ENCODE measurements at places on chromosomes 2 and 18.

- no peak for DNase-seq
Observed at GRCh38 chr2:217379807-217380206, 519.9 kb upstream of the TNP1 start.

- no peak for DNase-seq
Observed at GRCh38 chr2:151853070-151853758, 25.0 kb upstream of the ARL5A start.

GRCh38 chr2:178075006-178075326 lies 2.4 kb upstream of the PDE11A start:
- DNase-seq: no peak

GRCh38 chr2:196473617-196474016 lies 165.9 kb upstream of the CCDC150 start:
- DNase-seq: no peak

GRCh38 chr2:199258291-199258690 lies 199.4 kb downstream of the SATB2 start:
- DNase-seq: peak; percentile 5

DNA sequence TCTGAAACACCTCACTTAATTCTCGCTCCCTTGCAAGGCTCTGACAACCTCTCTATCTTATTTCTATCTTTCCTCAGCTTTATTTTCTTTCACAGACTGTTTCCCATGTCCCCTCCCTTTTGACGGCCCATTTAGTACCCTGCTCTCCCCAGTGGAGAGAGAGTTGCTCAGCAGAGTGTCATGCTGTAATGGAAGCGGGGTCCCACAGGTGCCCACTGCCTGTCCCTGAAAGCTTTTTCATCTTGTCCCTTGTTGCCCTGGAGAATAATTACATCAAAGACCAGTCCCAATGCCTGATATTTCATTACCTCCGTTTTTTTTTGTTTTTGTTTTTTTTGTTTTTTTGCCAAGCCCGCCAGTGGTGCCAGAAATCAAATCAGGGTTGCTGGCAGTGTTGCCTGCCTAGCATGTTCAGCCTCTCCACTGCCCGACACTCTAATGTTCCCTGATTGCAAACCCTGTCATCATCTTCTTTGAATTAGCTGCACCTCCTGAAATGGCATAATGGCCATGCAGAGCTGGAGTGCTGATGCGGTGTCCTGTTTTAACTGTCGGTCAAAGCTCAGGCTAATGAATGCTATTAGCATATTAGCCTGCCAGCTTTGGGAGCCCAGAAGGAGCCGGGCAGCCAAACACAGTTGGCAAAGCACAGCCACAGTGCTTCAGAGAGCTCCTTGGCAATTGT lies 71.2 kb upstream of the CAVIN2 start:
- no peak for DNase-seq

- no peak for DNase-seq
Observed at GRCh38 chr2:27940090-27940671, 49.7 kb downstream of the BABAM2 start.

GRCh38 chr2:122072666-122073065 lies 317.2 kb downstream of the TSN start:
- DNase-seq: no peak

DNA sequence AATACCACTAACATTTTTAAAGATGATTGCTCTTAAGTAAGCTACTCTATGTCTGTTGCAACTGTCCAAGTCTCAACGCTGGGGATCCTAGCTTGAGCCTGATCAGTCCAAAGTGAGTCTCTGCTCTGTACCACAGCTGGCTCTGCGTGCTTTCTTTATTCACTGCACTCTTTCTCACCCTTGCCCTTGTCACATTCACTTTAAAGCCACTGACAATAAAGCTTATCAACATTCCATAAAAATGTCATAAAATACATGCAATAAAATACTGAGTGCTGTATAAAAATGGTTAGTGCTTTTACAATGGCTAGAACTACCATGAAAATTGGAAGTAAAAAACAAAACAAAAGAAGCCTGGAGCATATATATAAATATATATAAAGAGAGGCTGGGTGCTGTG lies 45.5 kb upstream of the LRRTM4 start:
- no peak for DNase-seq

DNA sequence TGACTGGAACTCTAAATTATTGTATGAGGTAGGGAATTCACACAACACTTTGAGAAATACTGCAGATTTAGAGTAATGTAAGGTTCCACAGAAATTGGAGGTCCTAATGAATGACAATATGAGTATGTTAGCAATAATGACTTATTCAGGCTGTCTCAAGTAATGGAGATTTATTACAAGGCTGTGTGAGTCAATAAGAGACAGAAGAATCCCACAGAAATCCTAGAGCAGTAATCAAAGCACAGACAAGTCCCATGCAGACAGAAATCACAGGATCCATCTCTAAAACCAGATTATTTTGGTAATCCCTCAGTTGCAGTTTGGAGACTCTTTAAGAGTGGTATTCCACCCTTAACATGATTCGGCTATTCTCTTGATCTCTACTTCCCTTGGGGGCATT lies 83.6 kb downstream of the FAM161A start:
- peak; percentile 30 for DNase-seq

- no peak for DNase-seq
Observed at GRCh38 chr2:223055140-223055539, 3.1 kb downstream of the KCNE4 start.

DNA sequence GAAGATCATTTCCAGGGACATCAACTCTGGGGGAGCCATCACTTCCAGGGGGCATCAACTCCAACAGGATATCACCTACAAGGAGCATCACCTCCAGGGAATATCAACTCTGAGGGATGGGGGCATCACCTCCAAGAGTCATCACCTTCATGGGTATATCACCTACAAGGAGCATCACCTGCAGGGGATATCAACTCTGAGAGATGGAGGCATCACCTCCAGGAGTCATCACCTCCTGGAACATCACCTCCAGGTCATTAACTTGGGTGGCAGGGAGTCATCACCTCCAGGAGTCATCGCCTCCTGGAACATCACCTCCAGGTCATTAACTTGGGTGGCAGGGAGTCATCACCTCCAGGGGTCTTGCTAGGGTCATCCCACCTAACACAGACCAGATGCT lies 167.6 kb downstream of the NDUFA10 start:
- no peak for DNase-seq

- DNase-seq: no peak
Observed at GRCh38 chr18:23718731-23719130, 29.5 kb downstream of the LAMA3 start.

GRCh38 chr18:63872586-63872985 lies 14.9 kb upstream of the SERPINB2 start:
- DNase-seq: no peak

GRCh38 chr18:54532962-54533361 lies 58.1 kb upstream of the DYNAP start:
- DNase-seq: no peak

DNA sequence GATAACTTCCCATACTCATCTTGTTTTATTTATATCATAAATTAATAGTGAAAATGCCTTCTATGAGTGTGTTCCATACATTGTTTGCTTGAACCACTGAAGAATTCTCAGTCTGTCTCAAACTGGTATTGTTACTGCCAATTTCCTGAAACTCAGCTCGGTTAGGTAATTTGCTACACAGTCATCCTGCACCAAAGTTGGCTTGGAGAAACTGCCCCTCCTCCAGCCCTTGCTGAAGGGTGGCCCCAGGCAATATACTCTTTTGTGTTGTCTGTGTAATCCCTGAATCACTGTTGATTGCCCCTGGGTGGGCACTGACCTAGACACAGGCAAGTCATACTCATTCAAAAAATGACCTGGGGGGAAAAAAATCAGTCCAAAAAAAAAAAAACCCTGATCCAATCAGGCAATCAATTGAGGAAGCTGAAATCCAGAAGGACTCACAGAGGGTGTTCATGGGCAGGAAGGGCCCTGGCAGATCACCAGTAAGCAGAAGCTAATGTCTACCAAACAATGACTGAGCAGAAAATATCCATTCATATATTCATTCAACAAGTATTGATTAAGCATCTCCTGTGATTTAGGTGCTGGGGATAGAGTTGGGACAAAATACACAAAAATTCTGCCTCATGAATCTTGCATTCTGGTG lies 3.8 kb upstream of the SESTD1 start:
- no peak for DNase-seq

DNA sequence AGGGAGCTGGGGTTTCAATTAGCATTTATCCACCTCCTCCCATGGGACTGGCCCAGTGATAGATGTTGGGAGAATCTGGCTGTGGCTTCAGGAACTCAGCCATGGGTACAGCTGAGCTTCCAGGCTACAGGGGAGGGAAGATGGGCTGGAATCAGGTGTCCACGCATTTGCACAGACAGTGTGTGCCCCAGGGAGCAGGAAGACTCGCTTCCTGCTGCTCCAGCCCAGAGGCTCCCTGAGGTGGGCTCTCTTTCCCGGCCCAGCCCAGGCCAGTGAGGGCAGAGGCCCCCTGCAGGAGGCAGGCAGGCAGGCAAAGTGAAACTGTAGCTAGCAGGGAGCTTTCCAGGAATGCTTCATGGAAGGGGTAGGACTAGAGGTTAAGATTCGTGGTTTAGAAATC lies 28.7 kb downstream of the DYSF start:
- DNase-seq: no peak

- peak; percentile 3 for DNase-seq
Observed at GRCh38 chr2:185978634-185979407, 240.2 kb downstream of the FSIP2 start.

- DNase-seq: no peak
Observed at GRCh38 chr2:44130441-44130840, 38.2 kb upstream of the PPM1B start.

DNA sequence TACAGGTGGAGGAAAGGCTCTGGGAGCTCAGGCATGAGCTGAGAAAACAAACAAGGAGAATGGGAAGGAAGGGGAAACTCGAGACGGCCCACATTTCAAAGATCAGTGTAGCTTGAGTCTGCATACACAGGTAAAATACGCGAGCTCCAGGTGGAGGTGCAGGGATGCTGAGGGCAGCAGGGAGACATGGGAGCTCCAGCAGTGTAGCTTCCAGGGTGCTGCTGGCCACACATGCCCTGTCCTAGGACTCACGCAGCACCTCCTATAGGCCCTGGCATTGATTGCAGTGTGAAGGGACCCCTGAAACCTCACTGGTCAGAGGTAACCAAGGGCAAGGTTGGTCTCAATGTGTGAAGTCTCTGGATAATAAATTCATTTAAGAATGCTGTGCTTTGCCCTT lies 362.8 kb upstream of the HS6ST1 start:
- no peak for DNase-seq

- no peak for DNase-seq
Observed at GRCh38 chr2:195150819-195151218, 506.2 kb upstream of the SLC39A10 start.

GRCh38 chr2:73386894-73387636 lies 1.4 kb downstream of the ALMS1 start:
- no peak for DNase-seq

DNA sequence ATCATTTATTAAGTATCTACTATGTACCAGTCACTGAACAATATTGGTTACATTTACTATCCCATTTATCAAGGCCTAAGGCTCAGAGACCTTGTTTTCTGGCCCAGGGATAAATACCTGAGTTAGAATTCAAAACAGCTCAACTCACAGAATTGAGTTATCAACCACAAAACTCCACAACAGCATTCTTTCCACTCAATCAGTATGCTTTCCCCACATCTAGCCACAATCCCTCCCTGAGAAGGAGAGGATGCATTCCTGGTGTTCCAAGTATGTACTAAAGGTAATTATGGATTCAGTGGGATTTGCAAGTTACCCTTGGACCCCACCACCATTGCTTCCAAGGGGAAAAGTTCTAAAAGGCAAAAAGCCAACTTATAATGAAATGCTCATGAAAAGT lies 104.2 kb upstream of the PID1 start:
- DNase-seq: no peak

- no peak for DNase-seq
Observed at GRCh38 chr2:217316743-217317142, 456.9 kb upstream of the TNP1 start.

DNA sequence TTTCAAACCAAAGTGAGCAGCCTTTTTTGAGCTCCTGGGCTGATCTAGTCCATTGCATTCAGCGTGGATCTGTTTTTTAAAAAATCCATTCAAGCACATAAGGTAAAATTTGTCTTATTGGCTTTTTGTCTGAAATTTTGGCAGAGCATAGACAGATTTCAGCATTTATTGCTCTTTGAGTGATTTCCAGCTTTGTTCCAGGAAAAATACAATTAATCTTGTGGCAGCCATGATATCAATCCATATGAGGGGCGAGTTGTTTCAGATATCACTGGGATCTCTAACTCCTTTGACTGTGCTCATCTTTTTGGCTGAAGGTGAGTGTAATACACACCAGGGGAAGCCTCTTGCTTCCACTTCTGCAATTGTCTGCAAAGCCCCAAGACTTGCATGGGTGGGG lies 523.9 kb downstream of the SLC4A3 start:
- DNase-seq: no peak

- DNase-seq: no peak
Observed at GRCh38 chr2:238461491-238461890, 34.8 kb downstream of the ASB1 start.

GRCh38 chr2:30894498-30895119 lies 87.4 kb upstream of the CAPN13 start:
- no peak for DNase-seq

- DNase-seq: no peak
Observed at GRCh38 chr2:147649286-147649685, 195.5 kb upstream of the ACVR2A start.

DNA sequence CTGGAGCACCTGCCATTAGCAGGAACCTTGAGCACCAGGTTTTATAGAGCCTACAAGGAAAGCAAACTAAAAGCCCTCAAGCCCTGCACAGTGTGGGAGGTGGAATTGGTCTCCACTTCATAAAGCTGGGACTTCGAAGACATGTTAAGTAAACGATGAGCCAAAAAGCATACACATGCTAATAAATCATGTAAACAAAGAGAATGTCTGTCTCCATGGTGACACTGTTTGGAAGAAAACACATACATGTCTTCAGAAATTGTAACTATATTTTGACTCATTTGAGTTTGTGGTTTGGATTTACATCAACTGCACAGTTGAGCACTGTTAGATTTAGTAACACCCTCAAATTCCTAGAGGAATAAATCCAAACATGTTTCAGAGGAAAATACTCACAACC lies 978.5 kb upstream of the LRRTM1 start:
- DNase-seq: no peak

DNA sequence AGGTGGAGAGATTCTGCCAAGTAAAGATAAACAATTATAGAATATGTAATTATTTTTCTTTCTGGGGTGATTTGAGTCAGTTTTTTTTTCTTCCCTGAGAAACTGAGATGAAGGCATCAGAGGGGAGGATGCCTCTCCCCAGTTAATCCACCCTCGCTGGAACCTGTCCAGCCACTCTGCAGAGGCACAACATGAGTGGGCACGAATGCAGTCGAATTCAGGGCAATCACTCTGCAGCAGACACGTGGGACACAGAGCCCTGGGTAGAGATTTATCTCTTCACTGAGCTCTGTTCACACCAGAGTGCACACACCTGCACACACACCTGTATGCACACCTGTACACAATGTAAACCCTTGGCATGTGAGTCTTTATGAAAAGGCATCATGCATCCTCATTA lies 154.2 kb downstream of the DCDC2C start:
- DNase-seq: no peak

- DNase-seq: no peak
Observed at GRCh38 chr2:28606986-28607441, 111.2 kb downstream of the PLB1 start.

Data from RKO (cell line).